ENCODE measurements at places on chromosomes 16 and 17.
A peak's percentile ranks its signal among the peaks of the same experiment; 100 is the strongest.

- DNase-seq: no peak
These were observed 6.6 kb downstream of the POLR2C start for GRCh38 chr16:57469046-57469445.

DNA sequence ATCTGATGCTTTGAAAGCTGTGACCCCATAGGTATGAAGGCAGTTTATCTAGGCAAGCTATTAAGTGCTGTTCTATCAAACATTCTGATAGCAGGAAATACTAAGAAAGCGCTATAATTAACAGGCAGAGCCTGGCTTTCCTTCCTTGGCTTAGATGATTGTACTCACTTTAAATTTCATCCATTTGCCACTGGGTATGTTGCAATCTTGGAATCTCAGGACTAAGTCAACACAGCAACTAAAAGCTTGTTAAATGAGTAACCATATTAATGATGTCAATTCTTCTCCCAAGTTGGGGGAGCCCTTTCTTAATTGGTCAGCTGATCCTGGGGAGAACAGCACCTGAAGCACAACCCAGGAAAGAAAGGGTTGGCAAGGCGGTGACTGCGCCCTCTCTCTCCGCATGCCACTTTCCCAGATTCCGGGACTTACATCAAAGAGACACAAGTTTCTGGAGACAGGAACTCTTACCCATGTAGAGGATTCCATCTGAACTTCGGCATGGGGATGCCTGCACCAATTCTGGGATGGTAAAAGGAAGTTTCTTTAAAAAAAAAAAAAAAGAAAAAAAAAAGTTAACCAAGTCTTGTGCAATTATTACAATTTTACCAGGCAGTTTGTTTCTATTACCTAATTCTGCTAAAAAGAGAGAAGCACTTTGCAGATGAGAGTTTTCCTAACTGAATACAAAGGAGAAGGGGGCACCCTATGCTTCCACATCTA lies 54.4 kb upstream of the ICAM2 start:
- DNase-seq: peak; percentile 67

GRCh38 chr17:4519361-4519788 lies 20.7 kb downstream of the SPNS2 start:
- DNase-seq: no peak

GRCh38 chr17:67218385-67218950 lies 26.5 kb downstream of the HELZ start:
- DNase-seq: peak; percentile 74

DNA sequence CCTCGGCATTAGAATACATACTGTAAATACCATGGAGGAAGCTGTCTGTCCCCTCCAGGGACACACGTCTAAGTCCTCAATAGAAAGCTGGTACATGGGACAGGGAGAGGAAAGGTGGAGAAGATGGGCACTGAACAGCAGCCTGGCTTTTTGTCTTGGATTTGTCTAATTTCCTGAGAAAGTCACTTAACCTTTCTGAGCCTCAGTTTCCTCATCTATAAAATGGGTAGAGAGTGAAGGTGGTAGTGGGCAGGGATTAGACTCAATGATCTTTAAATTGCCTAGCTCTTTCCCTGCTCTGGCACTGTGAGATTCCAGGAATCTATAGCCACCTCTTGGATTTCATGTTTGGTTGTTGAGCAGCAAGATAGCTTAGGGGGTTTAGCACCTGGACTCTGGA lies 96.2 kb downstream of the ASIC2 start:
- no peak for DNase-seq

GRCh38 chr17:76384222-76384986 lies at the start of gene SPHK1:
Gene SPHK1 (plus strand): TSS chr17:76384609. CDS start chr17:76385645, 1,036 bp downstream.
- peak; percentile 90 for DNase-seq

- DNase-seq: no peak
These were observed 55.0 kb downstream of the MEAK7 start for GRCh38 chr16:84449156-84450140.

- DNase-seq: no peak
These were observed 25.6 kb downstream of the TPSG1 start for GRCh38 chr16:1199347-1200013.

- no peak for DNase-seq
These were observed 9.4 kb downstream of the WNT3 start for GRCh38 chr17:46809110-46809571.

GRCh38 chr16:30521873-30522641 lies 4.3 kb downstream of the ZNF768 start:
- DNase-seq: no peak

DNA sequence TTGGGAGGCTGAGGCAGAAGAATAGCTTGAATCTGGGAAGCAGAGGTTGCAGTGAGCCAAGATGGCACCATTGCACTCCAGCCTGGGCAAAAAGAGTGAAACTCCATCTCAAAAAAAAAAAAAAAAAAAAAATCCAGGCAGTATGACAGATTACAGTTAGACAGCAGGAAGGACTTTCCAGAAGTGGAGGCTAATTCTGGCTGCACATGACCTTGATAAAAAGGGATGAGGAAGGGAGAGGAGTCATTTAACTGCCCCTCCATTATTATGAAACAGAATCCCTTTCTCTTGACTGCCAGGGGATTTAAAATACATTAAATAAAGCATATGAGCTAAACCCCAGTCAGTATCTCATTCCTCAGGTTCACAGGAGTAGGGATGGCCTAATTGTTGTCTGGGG lies 1.8 kb upstream of the ARHGAP23 start:
- no peak for DNase-seq

GRCh38 chr17:40607641-40608040 lies 40.0 kb downstream of the SMARCE1 start:
- DNase-seq: no peak

GRCh38 chr17:63139356-63139755 lies 173.3 kb downstream of the TANC2 start:
- DNase-seq: no peak

DNA sequence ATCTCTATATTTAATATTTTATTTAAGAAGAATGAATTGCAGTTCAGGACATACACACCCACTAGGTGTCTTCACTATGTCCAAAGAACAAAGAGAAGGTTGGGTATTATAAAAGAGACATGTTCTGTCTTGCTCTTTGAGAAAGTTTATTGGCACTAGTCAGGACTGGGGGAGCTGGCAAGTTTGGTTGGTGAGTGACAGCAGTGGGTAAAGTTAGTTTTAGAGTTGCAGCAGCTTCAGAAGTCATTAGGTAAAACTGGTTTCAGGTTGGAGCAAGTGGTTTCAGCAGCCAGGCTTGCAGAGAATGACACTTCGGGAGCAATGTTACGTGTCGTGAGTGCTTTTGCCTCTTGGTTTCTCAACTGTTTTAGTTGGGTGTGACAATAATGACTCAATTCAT lies 142.2 kb upstream of the HS3ST3A1 start:
- DNase-seq: no peak

DNA sequence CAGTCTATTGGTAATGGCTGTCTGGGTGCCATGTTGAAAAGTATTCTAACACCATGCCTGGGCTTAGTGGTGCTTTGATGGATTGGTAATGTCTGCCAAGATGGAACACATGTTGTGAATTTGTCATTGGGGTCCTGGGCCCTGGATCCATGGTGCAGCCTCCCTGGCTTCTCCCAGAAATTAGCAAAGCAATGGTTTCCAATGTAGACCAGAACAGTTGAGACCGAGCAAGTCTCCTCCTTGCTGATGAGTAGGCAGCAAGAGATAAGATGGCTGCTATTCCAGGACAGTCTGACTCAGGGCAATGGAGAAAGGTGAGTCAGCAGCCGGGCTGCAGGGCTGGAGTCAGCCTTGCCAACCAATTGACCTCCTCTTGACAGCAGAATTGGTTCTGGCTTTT lies 30.8 kb downstream of the GPR139 start:
- DNase-seq: no peak

DNA sequence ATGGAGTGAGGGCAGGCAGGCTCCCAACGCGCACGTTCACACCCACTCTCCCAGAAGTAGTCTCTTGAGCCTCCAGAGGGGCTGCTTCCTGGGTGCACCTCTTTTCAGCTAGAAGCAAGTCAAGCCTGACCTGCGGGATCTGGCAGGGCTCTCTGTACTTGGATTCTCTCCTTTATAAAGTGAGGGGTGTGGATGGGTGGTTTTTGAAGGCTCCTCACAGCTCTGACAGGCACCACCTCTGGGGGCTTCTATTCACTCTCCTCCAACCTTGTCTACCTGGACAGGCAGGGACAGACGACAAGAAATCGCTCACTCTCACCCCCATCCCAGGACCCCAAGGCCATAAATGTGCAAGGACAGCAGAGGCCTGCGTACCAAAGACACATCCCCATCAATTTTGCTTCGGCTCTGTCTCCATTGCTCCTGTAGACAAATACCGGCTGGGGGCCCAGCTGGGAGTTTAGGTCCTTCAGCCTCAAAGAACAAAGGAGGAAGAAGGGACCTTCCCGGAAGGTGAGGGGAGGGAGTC lies 814 bp upstream of the DYNLL2 start:
- no peak for DNase-seq

- no peak for DNase-seq
These were observed 117.9 kb upstream of the AXIN2 start for GRCh38 chr17:65679165-65679845.

DNA sequence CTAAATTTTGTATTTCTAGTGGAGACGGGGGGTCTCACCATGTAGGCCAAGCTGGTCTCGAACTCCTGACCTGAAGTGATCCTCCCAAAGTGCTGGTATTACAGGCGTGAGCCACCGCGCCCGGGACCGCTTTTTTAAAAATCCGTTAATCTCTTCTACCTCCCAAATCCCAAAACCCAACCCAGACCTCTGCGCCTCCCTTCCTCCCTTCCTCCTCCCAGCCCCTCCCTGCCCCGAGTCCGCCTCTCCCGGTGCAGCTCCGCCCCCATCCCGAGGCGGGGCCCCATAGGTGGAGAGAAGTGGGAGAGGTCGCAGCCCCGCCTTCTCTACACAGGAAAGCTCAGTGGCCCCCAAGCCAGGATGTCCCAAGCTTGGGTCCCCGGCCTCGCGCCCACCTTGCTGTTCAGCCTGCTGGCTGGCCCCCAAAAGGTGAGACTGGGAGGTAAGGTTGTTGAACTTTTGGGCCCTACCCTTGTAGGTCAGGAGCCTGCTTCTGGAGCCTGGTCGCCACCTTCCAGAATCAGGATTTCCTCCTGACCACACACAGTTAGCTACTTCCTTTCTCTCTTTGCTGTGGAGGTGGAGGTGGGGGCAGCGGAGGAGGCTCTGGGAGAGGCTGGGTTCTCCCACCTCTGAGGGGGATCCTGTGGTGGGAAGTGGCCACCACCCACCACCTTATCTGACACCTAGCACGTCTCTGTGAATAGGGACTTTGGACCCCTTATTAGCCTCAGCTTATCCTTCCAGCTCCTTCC lies at the start of gene TMEM92:
TSS of gene TMEM92 (plus strand) at position 325 of the 755 bp plus-strand sequence. CDS start at position 361, 36 bp downstream.
- DNase-seq: no peak

GRCh38 chr16:52643006-52643405 lies 96.1 kb upstream of the TOX3 start:
- DNase-seq: no peak

DNA sequence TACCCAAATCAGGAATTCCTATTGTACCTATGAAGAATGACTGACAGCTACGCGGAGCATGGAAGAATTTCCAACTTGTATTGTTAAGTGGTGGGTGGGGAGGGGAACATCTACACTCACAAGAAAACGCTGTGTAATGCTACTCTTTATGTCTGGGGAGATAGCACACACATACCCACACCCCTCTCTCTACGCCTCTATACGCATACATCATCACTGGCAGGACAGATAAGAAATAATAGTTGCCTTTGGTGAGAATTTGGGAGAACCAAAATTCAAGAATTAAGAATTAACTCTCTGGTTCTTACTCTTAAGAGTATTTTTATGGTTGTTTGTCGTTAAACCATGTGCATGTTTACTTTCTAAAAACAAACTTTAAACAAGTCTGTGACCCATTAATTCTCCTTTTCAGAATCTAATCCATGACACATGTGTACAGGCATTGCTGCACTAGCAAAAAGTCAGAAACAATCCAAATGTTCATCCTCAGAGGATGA lies 33.9 kb downstream of the CREBBP start:
- no peak for DNase-seq

GRCh38 chr16:2328428-2328827 lies 12.1 kb downstream of the ABCA3 start:
- no peak for DNase-seq

GRCh38 chr17:51165680-51166197 lies 472 bp upstream of the NME2 start:
- no peak for DNase-seq

GRCh38 chr16:8639694-8640093 lies 18.2 kb downstream of the METTL22 start:
- no peak for DNase-seq

DNA sequence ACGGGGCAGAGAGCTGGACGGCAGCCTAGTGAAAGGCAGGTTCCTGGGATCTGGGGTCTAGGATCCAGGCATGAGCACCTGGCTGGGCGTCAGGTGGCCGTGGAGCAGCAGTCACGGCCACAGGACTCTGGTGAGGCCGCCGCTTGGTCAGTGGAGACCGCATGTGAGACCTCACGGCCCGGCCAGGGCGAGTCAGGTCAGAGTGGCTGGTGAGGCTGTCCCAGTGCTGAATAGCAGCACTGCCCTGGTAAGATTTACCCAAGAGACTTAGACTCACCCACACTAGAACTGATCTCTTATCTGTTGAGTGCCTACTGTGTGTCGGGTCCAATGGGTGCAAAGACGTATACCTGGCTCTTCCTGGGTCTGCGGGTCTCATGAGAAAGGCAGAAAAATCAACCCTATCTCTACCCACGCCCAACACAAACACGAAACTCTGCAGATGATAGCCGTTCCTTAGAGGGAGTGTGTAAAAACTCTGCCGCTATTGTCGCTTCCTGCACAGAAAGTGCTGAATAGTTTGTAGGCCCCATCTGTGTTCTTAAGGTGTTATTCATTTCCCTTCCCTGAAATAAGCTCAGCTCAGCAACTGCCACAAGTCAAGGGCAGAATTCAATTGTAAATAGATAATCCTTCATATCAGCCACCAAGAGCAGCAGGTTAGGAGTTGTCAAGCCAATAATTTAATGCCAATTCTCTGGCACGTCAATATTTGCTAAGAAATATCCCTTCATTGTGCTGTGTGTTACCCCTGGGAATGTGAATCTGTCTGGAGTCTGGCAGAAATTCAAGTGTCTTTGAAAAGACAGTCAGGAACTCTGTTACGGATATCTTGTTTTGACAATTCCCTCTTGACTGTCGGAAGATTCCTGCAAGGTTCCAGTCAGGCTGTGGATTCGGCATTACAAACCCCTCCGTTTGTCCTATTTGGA lies 240.0 kb downstream of the NTN1 start:
- no peak for DNase-seq

DNA sequence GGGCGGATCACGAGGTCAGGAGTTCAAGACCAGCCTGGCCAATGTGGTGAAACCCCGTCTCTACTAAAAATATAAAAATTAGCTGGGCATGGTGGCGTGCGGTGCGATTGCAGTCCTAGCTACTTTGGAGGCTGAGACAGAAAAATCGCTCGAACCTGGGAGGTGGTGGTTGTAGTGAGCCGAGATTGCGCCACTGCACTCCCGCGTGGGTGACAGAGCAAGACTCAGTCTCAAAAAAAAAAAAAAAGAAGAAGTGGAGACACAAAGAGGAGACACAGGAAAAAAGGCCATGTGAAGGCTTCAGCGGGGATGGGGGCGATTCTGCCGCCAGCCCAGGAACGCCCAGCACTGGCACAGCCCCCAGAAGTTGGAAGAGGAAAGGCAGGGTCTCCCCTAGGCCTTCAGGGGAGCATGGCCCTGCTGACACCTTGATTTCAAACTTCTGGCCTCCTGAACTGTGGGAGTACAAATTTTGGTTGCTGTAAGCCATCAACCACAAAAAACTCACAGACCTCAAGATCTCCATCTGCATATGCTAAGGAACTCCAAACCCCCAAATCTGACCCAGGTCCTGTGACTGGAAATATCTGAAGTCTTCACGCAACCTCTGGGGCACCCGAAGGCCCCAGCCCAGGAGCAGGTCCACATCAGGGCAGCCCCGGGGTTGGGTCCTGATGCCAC lies 7.0 kb downstream of the SGSH start:
- DNase-seq: no peak

- DNase-seq: peak; percentile 93
These were observed 28.4 kb downstream of the DNAH2 start for GRCh38 chr17:7745748-7746470.
